ENCODE measurements at places on chromosomes 1 and 21.
A peak's percentile ranks its signal among the peaks of the same experiment; 100 is the strongest.

GRCh38 chr1:85584923-85585322, 4.4 kb downstream of the CCN1 start:
- DNase-seq: no peak

DNA sequence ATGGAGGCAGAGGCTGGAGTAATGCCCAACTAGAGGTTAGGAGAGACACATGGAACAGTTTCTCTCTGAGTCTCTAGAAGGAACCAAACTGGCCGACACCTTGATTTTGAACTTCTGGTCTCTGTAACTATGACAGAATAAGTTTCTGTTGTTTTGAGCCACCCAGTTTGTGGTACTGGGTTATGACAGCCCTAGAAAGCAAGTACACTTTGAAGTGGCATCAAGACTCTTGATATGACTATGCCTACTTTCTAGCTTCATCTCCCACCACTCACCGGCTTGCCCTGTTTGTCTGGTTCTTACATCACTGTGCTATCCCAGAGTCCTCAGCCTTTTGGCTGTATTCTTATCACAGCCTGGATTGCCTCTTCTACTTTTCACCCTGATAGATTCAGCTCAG, 230.3 kb upstream of the USP24 start:
- DNase-seq: no peak

DNA sequence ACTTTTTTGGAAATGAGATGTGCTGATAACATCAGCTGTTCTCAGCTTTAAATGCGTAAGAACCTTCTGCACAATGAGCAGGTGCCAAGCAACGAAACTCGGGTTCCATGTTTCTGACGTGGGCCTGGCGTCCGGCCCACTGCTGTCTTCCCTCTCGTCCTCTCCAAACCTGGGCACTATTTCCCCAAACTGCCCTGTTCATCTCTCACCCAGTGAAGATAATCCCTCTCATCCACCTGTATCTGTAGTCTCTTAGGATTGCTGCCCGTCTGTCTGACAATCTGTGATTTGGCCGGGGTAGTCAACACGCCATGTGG, 50.1 kb upstream of the CNTN2 start:
- no peak for DNase-seq

DNA sequence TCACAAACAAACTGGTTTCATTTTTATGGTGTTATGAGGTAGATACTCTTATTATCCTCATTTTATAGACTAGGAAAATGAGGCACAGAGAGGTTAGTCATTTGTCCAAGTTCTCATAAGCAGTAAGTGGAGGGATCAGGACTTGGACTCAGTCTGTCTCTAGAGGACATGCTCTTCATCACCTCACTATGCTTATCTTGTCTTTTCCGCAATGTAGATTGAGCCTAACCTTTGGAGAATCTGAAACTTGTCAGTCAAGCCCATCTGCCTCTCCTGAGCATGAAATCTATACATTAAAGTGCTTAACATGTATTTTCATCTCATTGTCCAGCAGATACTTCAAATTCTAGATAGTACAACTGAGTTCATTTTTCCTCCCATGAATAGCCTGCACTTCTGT, 11.8 kb upstream of the CDC14A start:
- no peak for DNase-seq

GRCh38 chr1:233443040-233443760, 115.7 kb downstream of the MAP3K21 start:
- no peak for DNase-seq

DNA sequence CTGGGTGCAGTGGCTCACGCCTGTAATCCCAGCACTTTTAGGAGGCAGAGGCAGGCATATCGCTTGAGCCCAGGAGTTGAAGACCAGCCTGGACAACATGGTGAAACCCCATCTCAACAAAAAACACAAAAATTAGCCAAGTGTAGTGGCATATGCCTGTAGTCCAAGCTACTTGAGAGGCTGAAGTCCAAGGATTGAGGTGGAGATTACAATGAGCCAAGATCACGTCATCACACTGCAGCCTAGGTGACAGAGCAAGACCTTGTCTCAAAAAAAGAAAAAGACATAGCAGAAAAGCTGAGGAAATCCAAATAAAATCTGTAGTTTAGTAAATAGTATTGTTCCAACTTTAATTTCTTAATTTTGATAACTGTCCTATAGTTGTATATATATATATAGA, 11.5 kb upstream of the ASH1L start:
- DNase-seq: no peak

DNA sequence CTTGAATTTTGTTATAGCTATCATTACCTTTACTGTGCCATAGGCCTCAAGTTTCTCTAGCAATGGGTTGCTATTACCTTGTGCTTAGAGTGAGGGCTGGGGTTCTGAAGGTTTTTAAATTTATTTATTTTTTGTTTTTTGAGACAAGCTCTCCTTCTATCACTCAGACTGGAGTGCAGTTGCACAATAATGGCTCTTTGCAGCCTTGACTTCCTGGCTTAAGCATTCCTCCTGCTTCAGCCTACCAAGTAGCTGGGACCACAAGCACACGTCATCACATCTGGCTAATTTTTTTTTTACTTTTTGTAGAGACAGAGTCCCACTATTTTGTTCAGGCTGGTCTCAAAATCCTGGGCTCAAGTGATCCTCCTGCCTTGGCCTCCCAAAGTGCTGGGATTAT, 41.5 kb downstream of the SNX27 start:
- no peak for DNase-seq

DNA sequence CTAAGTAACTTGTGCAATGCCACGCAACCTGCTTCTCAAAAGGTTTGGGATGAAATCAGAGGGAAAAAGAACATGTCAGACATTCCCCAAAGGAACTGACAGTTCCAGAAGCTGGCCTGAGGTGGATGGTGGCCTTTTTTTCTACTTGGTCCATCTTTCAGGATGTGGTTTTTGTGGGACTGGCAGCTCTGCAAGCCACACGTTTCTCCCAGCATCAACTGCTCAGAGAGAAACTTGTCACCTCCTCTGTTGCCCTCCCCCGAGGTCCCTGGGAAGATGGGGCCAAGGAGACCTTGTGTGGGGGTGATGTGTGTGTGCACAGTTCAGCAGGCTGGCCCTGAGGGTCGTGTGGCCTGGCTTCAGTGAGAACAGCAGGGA, 2.5 kb upstream of the DHRS3 start:
- no peak for DNase-seq

DNA sequence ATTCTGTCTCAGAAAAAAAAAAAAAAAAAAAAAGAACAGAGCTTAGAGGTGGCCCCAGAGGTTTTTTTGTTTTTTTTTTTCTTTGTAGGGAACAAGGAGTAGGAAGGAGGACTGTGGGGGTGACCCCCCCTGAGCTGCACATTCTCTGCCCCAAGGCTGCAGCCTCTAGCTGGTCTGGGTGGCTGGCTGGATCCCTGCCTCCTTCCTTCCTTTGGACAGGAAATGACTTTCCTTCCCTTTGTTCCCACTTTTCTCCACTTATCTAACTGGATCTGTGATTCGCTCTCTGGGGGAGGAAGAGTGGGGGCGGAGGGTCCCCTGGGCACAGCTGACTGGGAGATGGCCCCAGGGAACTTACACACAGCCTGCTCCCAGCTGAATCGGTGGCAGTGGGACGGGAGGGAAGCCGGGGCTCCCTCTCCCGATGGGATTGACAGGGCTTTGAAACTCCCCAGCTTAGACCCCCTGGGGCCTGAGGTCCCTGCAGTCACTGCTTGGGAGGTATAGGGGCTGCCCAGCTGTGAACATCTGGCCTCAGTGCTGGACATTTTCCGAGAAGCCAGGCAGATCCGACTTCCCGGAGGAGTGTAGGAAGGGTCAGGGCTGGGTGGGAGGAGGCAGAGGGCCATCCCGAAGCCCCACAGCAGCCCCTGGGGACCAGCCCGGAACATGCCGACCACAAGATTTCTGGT, 2.1 kb downstream of the FBLIM1 start:
- DNase-seq: no peak

GRCh38 chr1:160437432-160438316, 37.3 kb downstream of the VANGL2 start:
- no peak for DNase-seq

DNA sequence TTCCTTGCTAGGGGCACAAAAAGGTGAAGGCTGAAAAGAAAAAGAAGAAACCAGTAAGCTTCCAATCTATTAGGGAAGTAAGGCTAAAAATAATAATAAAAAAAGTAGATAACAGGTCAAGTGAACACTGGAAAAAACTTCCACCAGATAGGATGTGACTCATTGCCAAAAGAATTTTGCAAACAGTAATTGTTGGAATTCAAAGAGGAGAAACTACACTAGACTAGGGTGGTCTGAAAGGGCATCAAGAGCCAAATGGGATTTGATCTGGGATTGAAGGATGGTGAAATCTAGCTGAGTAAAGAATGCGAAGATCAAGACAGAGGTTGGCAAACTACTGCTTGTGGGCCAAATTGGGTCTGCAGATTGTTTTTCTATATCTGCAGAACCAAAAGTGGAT, 6.0 kb upstream of the ST6GALNAC3 start:
- DNase-seq: no peak

DNA sequence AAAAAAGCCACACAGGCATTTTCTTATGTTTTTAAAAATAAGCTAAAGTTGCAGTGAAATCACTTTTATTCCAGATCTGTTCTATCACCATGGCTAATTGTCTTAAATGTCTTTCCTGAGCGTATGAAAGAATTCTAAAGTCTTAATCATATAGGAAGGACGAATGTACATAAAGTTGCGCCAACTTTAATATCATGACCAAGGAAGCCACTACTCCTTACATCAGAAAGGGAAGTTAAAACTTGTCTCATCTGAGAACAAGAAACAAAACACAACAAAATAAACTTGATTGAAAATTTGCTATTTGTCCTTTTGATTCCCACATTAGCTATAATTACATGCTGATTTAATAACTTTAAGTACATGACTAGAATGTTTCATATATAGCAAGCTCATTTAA, 26.5 kb downstream of the CNIH4 start:
- no peak for DNase-seq

DNA sequence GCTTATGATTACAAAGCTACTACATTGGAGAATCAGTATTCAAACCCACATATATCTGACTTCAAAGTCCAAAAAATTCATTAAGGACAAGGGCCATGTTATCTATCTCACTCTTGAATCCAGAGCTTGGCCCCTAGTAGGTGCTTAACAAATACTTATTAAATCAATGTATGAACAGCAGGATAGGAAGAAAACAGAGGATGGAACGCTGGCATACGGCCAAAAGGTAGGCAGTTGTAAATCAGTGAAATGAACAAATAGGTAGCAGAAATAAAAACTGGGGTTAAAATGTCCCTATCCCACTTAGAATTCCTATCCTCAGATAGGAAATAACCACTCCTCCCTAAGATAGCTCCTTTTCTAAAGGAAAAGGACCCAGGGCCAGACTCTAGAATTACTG, 2.0 kb downstream of the MRPL24 start:
- DNase-seq: no peak

GRCh38 chr1:119010201-119010600, 22.1 kb upstream of the TBX15 start:
- DNase-seq: no peak

DNA sequence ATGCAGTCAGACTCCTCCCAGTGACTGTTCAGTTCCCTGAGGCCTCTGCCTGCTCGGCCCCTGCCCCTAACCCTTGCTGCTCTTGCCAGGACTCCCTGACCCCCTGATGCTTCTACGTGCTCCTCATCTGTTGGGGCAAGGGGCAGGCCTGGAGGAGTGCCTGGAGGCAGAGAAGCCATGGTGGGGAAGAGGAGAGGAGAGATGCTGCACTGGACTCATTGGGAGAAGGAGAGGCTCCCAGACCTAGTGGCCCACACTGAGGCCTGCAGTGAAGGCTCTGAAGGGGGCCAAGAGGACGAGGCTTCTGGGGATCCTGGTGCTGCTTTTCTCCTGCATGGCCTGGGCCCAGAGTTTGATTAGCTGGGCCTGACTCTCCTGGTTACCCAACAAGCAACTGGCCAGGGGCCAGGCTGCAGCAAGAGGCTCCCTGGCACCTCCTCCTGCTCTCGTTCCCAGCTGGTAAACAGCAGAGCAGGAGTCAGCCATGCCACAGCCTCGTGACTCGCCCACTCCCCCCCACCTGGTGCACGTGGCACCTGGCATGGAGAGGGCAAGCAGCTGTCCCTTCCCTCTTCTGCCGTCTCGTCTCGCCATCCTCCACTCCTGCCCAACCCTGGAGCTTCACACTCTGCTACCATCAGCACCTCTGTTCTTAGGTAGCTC, 847 bp upstream of the RORC start:
- DNase-seq: peak; percentile 82

DNA sequence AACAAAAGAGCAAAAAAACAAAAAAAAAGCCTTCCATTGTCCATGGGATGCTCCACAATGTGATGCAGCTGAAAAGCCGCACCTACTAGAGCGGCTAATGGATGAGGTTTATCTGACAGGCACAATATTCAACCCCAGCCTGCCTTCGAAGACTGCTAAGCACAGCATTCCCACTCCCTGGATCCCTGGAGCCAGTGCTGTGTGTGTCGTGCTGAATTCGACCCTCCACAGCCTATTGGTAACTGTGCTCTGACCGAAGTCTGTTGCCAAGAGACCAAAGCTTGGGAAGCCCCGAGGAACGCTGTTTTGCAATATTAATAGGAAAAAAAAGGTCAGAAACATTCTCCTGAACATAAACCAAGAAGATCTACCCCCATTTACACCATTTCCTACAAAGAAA, 57.2 kb upstream of the PUM1 start:
- DNase-seq: no peak

GRCh38 chr1:20496241-20496661, 10.2 kb upstream of the CAMK2N1 start:
- DNase-seq: no peak

GRCh38 chr1:47685763-47686066, 247.9 kb downstream of the FOXD2 start:
- DNase-seq: no peak

- no peak for DNase-seq
These were observed 104.9 kb upstream of the SOD1 start for GRCh38 chr21:31554511-31555022.

GRCh38 chr1:94928293-94928939, 1.5 kb upstream of the CNN3 start:
- no peak for DNase-seq

GRCh38 chr1:54095546-54096226, 42.3 kb downstream of the TCEANC2 start:
- no peak for DNase-seq

- DNase-seq: no peak
These were observed 160.5 kb downstream of the DYRK1A start for GRCh38 chr21:37527103-37527502.

DNA sequence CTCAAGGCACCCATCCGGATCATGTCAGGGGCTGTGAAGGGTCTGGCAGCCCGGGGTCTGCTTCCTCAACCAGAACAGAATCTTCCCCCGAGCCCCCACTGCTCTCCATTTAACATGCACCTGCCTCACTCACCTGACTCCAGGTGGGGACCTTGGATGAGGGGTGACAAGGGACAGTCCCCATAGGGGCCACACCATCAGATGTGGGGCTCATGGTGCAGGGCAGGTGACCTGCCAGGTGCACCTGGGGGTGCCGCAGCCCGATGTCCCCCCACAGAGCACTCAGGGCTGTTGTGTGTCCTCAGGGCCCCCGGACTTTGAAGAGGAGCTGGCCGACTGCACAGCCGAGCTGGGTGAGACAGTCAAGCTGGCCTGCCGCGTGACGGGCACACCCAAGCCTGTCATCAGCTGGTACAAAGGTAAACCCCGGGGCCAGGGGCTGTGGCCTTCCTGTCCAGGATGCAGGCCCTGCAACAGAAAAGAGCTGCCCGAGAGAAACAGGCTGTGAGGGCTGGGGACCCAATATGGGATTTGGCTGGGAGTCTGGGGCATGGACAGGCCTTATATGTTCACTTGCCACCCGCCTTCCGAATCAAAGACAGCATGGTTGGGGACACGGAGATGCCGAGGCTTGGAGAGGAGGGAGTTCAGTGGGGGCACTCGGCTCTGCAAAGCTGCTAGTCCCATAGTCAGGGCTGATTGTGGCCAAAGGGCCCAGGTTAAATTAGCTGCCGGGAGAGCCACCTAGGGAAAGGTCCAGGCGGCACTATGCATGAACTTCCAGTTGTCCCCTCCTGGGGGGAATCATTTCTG, 64.6 kb downstream of the TRIM11 start:
- DNase-seq: no peak

Data from NCI-H2107 (cell line).